ENCODE measurements at places on chromosomes 6 and 20.

GRCh38 chr6:6682225-6682624, 93.7 kb downstream of the LY86 start:
- no peak for DNase-seq

DNA sequence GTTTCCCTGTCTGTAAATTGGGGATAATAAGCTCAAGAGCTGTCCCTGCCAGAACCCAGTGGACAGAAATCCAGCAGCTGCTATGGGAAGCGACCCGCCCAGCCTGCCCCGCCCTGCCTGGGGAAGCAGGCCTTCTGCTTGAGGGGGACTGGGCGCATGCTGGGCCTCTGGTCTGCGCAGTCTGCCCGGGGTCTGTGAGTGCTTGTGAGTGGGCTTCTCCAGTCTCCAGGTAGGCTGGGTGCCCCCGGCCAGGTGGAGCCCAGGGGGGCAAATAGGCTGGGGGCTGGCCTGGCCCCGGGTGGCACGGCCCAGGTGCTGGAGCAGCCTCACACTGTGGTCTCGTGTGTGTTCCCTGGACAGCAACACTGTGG, 648 bp upstream of the RBBP8NL start:
- no peak for DNase-seq

GRCh38 chr6:112044196-112044595, 9.7 kb upstream of the CCN6 start:
- DNase-seq, result no peak

DNA sequence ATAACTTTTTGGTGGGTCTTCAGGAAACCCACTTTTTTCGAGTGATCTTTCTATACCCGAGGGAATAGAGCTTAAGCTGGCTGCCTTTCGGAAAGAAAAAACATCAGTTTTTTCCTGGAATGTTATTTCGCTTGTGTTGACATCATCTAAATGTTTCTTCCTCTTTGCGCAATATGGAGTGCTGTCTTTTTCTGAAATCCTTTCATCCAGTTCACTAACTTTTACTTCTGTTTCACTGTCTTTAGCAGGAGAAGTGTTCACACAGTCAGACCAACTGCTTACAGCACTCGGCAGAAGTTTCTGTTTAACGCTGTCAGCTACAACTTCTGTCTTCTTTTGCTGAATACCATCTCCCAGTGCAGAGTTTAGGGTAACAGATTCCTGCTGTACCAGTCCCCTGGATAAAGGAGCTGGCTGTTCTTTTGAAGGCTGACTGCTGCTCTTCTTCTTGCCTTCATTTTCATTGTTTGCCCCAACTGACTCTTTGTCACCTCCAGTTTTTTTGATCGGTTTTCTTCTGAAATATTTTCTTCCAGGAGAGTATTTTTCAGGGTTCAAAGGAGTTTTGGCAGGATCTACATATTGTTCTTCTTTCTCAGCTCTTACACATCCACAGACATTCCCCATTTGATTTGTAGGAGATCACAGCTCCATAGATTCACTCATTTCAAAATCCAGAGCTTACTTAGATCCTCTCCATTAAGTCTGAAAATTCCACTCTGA, 50.0 kb upstream of the DST start:
- DNase-seq, result no peak

- DNase-seq, result no peak
Observed at GRCh38 chr6:5121956-5122355, 36.8 kb downstream of the PPP1R3G start.

- no peak for DNase-seq
Observed at GRCh38 chr6:169558378-169558773, 143.5 kb downstream of the WDR27 start.

DNA sequence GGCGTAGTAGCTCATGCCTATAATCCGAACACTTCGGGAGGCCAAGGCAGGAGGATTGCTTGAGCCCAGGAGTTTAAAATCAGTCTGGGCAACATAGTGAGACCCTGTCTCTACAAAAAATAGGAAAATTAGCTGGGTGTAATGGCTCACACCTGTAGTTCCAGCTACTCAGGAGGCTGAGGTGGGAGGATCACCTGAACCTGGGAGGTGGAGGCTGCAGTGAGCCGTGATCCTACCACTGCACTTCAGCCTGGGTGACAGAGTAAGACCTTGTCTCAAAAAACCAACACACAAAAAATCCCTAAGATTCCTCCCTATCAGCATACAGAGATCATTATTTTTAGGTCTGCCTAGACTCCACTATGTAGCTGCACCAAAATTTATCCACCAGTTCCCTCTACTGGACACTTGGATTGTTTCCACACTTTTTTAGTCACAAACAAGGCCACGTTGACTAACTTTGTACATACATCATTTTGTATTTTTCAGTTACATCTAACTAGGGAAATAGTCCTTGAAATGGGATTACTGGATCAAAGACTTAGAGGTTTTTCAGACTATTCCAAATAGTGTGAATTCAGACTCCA, 3.6 kb upstream of the PHF1 start:
- no peak for DNase-seq

DNA sequence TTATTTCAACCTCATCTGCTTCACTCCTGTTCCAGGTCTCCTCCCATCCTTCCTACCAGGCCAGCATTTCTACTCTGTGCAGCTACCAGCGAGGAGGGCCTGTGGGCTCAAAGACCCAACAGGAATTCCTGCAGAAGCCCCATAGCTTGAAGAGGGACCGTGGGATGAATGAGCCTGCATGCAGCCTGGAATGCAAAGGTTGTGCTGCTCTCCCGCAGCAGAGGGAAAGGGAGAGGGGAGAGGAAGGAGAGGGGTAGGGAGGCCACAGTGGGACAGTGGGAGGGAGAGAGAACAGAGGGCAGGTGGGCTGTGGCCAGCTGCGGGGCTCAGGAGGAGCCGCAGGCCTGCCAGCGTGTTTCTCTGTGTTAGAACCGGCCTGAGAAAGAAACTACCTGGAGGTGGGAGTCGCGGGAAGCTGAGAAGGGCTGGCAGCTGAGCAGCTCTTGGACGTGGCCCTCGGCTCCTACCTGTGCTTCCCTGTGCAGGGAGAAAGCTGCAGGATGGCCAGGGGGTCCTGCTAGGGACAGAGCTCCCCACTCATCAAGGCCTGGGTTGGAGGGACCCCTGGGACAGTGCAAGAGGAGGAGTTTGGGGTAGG, 66.1 kb upstream of the MLN start:
- no peak for DNase-seq

DNA sequence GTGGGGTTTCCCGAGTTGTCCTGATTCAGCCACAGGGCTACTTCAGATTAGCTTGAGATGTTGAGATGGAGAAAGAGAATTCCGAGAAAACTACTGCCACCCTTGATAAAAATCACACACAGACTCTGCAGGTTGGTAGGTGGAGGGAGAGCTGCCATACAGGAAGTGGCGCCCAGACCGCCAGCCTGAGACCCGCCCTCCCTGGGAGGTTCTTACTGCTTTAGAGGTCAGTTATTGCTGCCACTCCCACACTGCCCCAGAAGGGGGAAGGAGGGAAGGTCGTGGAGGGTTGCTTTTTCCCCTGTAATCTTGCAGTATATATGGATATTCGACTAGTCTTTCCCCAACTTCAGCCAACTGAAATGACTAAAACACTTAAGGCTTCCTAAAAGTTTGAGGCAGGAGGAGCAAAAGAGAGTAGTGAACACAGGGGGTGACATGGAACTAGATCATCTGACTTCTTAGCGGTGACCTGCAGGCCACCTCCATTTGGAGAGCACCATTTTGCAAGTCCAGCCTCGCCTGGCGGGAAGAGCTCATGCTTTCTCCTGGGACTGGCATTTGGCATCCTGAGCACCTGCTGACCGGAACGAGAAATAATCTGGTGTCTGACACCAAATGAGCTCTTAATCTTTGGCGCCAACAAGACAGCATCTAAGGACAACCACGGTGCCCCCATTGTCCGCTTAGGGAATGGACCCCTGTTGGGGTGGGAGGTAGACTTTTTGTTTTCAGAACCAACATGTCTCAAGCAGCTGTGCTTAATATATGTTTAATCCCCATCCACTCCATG, 35.7 kb upstream of the SLC22A1 start:
- DNase-seq, result no peak

DNA sequence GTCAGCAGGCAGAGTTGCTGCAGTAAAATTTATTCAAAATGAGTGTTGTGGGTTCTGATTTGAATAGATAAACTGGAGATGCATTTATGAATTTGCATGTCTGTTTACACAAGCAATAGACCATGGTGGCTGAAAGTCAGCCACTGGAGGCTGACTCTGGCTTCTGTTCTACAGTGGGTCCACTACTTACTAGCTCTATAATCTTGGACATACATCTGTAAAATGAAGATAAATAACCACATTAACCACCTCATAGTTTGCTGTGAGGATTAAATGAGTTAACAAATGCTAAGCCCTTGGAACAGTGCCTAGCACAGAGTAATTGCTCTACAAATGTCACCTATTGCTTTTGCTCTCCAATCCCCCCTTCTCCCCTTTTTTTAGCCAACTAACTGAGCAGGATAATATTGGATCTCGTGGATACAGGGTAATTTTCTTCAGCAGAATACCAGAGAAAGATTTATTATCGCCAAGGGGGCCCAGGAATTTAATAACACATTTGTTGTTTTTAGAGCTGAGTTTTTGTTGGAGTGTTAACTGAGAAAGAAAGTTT, 1.4 kb upstream of the PM20D2 start:
- no peak for DNase-seq

DNA sequence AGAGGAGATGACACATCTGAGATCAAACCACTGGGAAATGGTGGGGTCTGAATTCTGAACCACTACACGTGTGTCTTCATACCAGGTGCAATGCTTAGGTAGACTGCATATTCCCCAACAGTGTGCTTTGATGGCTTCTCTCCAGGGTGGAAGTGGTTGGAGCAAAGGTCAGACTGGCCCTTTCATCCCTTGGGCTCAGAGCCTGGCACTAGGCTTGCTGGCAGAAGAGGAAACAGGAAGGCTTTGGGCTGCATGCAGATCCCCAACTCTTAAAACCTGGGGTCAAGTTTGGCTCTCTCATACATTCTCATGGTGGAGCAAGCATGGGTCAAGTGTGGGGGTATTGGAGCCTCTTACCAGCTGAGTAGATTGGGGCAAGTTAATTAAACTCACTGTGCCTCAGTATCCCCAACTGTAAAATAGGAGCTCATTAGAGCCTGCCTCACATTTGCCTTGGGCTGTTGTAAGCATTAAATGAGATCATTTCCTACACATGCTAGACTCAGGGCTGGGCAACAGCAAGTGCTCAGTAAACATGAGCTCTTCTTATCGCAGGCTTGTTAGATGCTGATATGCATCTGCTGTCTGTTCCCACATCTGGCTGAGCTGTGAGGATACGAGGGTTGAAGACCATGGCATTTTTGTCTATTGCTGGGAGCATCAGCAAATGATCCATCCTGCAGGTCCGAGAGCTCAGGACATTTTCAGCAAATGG, 51.6 kb upstream of the FAM83D start:
- DNase-seq, result no peak

DNA sequence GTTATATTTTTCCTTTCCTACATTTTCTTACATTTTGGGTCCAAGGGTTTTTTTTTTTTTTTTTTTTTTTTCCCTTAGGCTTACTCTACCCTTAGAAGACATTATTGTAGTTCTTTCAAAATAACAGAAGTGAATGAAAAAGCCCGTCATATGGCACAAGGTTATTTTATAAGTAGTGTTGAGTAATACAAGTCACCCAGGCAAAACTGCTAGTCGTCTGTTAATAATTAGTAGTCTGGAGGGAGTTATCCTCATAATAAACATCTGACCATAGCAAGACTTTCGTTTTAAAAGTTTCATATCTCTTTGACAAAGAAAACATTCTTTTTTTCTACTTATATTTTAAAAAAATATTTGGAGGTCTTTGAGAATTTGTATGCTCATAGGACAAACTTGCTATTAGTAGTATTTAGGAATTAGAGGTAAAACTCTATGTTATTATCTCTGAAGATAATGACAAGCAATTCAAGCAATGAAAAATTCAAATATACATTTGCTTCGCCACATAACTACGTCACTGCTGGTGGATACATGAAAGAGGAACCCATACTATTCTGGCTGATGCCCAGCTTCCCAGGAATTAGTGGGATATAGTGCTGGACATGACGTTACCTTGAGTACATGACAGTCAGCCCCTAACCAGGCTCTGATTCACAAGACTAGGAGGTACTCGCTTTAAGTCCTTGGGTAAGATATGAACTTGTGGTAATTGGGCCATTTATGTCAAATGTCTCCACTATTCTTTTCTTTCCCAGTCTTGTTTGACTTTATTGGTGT, 532.8 kb downstream of the GRIK2 start:
- no peak for DNase-seq

- DNase-seq, result no peak
Observed at GRCh38 chr6:170187669-170188566, 103.0 kb downstream of the DLL1 start.

- no peak for DNase-seq
Observed at GRCh38 chr6:104326173-104327001, 533.3 kb downstream of the HACE1 start.
